ENCODE measurements at places on chromosomes 4 and X.

- DNase-seq = no peak
Measured at GRCh38 chr4:21134994-21135393, 434.7 kb downstream of the PACRGL start.

GRCh38 chr4:87489678-87490077 is 39.5 kb downstream of the SPARCL1 start:
- no peak for DNase-seq

DNA sequence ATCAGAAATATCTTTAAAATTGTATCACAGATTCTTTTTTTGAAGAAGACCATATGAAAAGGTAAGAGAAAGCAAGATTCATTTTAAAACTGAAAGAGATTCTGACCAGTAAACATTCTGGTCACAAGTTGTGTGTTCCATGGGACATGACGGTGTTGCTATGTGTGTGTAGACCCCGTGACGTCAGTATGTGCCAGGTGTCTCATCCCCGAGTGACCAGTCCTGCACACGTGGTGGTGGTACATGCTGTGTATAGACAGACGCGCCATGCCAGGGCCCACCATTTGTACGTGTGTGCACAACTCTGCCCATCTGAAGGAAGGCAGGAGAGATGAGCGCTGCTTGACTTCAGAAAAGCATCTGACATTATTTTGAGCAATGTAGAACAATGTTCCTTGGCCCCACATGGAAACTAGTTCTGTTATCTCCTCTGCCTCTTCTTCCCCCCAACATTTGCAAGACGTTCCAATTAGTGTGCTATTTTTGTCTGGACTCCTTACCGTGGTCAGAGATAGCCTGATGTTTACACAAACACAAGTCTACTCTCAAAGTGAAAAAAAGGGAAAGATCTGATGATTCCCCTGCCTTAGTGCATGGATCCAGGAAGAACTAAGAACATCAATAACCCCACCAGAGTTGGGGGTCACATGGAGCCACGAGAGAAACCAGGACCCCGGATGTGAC is 51.2 kb downstream of the IRF2 start:
- no peak for DNase-seq

- no peak for DNase-seq
Measured at GRCh38 chrX:54891573-54891972, 29.1 kb upstream of the TRO start.

- DNase-seq = no peak
Measured at GRCh38 chr4:41815473-41815872, 66.9 kb upstream of the PHOX2B start.

DNA sequence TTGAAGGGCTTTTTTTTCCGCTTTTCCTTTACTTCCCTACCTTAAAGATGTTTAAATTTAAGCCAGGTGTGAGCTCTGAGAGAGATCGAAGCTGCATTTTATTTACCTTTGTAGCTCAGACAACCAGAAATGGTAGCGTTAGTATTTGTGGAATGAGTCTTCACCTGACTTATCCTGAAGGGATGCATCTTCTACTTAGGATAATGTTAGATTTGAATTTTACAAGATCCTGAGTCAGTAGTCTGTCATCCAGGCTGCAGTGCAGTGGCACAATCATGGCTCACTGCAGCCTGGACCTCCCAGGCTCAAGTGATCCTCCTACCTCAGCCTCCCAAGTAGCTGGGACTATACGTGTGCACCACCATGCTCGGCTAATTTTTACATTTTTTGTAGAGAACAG is 26.2 kb downstream of the TMSB4X start:
- no peak for DNase-seq

DNA sequence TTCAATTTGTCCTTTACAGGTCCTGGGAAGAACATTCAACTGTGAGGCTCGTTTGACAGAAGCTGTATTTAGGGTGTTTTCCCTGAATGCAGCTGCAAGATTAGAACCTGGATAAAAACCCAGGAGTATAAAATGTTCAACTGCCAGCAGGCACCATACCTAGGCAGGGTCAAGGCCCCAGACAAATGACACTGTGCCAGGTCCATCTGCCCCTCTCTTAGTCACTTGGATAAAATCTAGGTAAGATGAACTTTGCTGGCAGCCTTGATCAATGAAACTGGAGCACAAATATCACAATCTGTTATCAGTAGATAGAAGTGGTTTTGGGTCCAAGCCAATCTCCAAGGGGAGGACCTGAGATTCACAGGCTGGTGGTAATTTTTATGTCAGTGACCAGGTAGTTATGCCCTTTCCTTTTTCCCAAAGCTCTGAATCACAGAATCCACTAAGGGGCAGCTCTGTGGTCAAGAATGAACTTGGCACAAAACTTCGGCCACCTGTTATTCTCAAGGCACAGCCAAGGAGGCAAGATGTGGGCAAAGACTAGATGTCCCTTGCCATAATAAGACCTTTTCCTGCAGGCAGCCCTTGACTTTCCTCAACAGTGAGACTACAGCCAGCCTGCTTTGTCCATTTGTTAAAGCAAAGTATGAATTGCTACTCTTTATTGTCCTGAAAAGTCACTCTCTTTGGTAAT is 501.0 kb downstream of the PPARGC1A start:
- no peak for DNase-seq

All from cerebellar nuclear complex (tissue), 1 donor.